CD4-positive, alpha-beta T cell treated with Interleukin-17A for 4 hours (primary cell): ENCODE measurements at places on chromosomes 3 and 15.

- no peak for DNase-seq
These were observed 193.3 kb upstream of the PROK2 start for GRCh38 chr3:71978150-71978721.

- DNase-seq = no peak
These were observed 272.5 kb upstream of the ARHGEF26 start for GRCh38 chr3:153848702-153849101.

DNA sequence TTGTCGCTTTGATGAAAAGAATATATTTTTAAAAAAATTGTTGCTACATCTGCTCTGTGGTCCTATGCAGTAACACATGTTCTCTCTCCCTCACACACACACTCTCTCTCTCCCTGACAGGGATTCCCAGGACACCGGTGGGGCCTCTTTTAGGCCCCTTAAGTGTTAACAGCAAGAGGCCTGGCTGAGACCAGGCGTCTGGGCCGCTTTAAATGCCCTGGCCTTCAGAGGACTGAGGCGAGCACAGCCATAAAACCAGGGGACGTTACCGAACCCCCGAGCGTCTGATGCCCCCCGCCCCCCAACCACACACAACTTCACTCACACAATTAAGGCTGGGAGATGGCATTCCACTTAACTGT, 1.7 kb downstream of the BNC1 start:
- no peak for DNase-seq

GRCh38 chr3:158107605-158108444, 1.6 kb upstream of the SHOX2 start:
- no peak for DNase-seq

DNA sequence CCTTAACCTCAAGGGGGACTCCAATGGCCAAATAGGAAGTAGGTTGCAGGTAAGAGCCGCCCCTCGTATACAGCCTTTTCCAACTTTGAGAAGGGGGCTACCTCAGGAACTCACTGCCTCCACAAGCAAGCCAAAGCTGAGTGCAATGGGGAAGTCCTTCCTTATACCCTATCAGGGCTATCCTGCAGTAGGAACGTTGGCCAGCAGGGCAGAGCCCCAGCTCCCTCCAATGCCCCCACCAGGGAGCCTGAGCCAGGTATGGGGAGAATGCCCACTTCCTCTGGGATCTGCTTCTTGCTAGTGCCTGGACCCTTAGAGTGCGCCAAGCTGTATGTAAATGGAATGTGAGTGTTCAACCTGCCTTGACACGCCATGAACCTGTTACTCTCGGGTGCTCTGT, 16.3 kb downstream of the CACNA2D2 start:
- no peak for DNase-seq

DNA sequence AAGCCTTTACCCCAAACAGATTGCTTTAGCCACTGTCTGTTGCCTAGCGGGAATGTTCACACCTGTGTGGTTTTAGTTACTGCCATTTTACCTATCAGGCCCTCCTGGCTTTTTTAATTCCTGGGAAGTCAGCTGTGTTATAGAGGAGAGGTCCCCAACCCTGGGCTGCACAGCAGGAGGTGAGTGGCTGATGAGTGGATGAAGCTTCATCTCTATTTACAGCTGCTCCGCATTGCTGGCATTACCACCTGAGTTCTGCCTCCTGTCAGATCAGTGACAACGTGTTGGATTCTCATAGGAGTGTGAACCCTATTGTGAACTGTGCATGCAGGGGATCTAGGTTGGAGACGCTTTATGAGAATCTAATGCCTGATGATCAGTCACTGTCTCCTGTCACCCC, 127.0 kb downstream of the MBNL1 start:
- no peak for DNase-seq

DNA sequence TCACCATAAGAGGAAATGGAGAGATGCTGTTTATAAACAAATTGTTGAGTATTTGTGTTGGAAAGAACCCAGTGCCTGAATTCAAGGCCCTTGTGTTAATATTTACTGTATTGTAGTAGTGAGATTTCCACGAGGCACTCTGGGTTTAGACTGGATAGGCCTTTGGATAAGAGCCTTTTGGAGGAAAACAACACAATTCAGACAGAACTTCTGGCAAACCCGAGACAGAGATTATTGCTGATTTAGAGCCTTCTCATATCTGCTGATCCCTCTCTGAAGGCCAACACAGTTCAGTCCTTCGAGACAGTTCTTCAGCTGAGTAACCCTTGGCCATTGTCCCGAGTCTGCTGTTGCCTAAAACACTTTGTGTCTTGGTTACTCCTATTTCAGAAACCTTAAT, 55.7 kb downstream of the LMCD1 start:
- no peak for DNase-seq

- DNase-seq = no peak
These were observed 46.9 kb upstream of the SPRED1 start for GRCh38 chr15:38205526-38206272.

- no peak for DNase-seq
These were observed 14.6 kb upstream of the APBA2 start for GRCh38 chr15:28871168-28871567.

- DNase-seq = no peak
These were observed 233.1 kb upstream of the HES1 start for GRCh38 chr3:193902607-193903511.

DNA sequence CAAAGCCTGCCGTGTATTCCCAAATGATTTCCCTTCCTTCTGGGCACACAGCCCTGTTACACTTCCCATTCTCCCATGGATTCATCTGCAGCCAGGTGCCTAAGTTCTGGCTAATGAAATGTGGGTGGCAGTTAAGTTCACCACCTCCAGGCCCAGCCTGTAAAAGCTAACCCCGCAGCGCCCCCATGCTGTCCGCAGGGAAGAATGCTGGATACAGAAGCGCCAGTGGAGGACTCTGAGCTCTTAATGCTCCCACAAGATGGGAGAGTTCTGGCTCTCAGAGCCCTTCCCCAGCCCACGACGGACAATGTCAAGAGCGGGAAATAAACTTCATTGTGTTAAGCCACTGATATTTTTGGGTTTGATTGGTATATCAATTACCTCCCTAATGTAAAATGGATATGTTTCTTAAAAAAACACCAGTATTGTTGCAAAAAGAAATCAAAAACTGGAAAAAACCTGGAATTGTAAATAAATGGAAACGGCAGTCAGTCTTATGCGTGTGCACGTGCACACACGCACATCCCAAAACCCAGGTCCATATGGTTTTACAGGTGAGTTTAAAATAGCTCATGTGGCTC, 37.7 kb upstream of the FGD5 start:
- DNase-seq = peak; percentile 10

DNA sequence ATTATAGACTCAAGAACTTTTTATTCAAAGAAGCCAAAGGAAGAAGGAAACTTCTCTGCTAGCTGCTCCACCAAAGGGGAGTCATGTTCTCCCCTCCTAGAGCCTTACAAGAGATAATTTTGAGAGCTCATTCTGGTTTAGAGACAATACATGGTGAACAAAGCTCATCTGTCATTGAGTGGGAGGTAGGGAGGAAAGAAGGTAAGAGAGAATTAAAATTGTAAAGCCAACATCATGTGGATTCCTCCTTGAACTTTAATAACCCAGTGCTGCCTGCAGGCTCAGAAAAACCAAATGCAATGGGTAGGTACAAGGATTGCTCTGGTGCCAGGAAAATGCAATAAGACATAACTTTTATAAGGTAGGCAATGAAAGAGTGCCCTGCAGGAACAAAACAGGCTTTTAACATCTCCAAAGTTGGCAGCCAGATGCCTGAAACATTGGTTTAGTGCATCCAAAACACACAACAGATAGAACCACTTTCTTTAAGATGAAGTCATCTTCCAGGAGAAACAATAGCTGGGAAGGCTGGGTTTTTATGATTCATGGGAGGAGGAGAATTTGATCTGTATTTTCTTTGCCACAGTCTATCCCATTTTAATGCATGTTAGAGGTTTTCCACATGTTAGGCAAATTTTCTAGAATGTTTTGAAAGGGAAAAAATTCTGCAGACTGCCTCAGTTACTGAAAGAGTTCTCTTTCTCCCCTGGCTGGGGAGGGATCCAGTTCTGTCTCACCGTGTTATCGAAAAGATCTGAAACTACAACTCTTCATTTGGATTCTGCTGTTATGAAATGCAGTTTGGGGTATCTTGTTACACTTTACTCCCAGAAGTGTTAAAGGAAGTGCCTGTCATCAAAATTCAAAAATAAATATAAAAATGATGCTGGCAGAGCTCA, 11.3 kb upstream of the ARHGEF3 start:
- DNase-seq = no peak

- no peak for DNase-seq
These were observed 81.6 kb downstream of the GABRB3 start for GRCh38 chr15:26691249-26691648.

DNA sequence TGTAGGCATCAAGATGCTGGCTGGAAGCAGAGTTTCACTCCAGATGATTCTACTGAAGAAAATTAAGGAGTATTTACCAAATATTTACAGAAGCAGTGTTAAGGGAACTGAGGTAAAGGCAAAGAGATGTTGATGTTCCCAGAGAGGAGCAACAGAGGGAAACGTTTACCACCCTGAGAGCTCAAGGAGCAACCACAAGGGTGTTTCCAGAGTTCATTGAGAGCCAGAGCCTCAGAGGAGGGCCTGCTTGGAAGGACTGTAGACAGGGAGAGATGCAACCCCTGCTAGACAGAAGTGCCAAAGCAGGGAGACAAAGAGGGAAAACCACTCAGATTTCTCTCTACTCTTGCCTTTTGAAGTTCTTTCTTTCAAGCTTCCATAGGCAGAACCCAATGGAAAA, 474.5 kb downstream of the RBMS3 start:
- DNase-seq = no peak

DNA sequence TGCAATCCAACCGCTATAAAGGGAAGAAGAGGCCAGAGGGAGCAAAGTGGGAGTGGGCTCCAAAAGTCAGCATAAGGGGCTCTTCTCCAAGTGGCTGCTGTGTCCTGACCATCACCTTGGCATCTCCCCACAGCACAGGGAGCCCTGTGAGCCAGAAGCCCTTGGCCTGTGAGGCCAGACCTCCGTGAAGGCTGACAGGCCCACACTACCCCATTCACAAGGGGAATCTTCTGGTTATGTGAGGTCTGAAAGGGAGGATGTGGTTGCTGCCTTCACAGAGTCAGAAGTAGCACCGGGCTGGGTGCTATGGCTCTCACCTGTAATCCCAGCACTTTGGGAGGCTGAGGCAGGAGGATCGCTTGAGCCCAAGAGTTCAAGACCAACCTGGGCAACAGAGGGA, 2.6 kb upstream of the ULK3 start:
- peak; percentile 40 for DNase-seq

- no peak for DNase-seq
These were observed 66.4 kb downstream of the CYFIP1 start for GRCh38 chr15:22913646-22914380.

GRCh38 chr3:170953736-170954135, 45.3 kb upstream of the EIF5A2 start:
- no peak for DNase-seq

- no peak for DNase-seq
These were observed 10.7 kb downstream of the TMC3 start for GRCh38 chr15:81363276-81363675.

- DNase-seq = no peak
These were observed 1.6 kb upstream of the INTS14 start for GRCh38 chr15:65612616-65612946.

- DNase-seq = no peak
These were observed 77.9 kb downstream of the SERPINI1 start for GRCh38 chr3:167813169-167814123.

DNA sequence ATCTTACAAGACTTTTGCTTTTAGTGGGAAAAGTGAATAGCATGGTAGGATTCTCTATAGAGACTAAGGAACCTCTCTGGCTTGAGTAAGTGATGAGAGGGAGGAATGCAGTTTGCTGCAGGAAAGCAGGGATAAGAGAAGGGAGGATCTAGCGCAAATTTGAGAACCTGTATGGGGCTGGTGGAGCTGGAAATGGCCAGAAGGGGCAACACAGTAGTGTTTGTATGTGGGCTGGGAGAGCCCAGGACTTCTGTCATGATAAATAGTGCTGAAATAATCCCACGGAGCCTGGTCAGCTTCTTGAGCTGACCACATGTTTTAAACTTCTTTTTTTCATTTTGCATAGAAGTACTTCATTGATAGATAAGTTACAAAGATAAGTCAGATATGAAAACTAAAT, 11.2 kb upstream of the SHC4 start:
- no peak for DNase-seq

DNA sequence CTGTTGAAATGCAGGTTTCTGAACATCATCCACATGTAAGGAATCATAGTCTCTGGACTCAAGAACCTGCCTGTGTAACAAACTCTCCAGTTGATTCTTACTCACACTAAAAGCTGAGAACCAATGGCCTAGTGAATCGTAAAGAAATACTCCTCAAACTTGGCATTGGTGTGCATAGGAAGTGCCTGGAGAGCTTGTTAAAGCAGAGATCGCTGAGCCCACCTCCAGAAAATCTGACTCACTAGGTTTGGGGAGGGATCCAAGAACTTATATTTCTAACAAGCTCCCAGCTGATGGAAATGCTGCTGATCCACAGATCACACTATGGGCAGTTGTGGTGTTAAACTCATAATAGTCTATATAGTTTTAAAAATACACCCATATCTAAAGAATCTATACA, 55.8 kb upstream of the LMCD1 start:
- no peak for DNase-seq

DNA sequence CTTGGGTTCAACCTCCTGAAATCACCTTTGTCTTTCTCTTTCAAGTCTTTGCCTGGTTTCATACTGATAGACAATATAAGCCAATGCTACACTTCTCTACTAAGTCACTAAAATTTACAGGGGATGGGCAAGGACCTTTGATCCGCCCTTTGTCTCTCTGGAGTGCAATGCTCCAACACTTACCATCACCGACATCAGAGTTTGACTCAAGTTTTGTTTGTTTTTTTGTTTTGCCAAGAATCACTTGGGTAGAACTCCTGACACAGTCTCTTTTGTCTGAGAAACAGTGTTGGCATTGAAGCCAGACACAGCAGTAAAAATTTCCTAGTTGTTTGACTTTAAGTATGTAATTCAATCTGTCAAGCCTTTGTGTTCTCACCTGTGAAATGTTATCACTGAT, 29.3 kb downstream of the NFKBIZ start:
- no peak for DNase-seq

DNA sequence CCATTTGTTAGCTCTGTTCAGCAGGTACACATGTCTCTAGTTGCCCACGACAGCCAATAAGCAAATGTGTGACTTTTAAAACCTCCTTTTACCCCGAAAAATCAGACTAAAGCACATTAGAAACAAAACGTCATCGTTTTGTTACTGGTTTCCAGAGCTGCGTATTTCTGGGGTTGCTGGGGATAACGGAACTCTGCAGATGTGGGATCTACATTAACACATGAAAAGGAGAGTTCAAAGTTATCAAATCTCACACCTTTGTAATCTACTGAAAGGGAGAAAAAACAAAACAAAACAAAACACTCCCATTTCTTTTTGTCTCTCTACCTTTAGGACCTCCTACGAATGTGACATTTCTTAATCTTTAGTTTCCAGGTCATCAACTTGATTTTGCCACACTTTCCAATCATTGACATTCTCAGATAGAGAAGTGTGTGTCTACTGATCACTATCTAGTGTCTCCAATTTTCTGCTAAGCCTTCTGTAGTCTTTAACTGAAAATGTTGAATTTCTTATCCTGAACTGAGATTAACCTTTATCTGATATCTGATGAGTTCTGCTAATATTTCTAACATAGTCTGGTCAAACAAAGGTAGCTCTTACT, 93.0 kb upstream of the TSPAN3 start:
- DNase-seq = no peak
